H54 (cell line): ENCODE measurements at places on chromosomes 3 and 15.

GRCh38 chr3:197420115-197420514, 121.7 kb upstream of the DLG1 start:
- DNase-seq, result no peak

- DNase-seq, result no peak
These were observed 25.7 kb downstream of the AMOTL2 start for GRCh38 chr3:134348524-134348923.

- no peak for DNase-seq
These were observed 12.1 kb upstream of the LIMD1 start for GRCh38 chr3:45582430-45582829.

DNA sequence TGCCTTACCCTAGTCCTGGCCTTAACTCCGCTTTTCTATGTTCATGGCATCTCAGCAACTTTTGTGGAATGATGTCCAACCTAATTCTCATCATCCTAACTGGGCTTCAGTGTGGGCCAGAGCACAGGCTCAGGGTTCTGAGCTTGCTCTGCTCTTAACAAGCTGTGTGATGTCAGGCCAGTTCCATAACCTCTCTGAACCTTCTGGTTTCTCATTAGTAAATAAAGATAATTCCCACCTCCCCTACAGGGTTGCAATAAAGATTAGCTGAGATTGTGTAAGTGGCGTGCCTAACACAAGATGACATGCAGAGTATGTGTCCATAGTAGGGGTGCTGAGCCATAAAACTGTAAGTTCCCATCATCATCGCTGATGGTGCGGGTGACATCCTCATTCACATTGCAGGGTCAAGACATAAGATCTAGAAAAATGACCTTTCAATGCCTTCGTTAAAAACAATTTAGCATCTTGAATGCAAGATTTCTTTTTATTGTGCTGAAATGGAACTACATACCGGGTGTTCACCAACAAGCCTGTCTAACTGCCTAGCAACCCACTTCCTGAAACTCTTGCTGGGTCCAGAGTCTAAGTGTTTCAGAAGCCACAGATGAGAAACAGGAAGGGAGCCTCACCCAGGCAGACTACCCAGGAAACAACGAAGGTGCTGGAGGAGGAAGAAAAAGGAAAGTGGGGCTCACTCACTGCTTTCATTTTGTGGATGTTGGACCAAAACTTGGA, 36.2 kb downstream of the CDCP1 start:
- no peak for DNase-seq

DNA sequence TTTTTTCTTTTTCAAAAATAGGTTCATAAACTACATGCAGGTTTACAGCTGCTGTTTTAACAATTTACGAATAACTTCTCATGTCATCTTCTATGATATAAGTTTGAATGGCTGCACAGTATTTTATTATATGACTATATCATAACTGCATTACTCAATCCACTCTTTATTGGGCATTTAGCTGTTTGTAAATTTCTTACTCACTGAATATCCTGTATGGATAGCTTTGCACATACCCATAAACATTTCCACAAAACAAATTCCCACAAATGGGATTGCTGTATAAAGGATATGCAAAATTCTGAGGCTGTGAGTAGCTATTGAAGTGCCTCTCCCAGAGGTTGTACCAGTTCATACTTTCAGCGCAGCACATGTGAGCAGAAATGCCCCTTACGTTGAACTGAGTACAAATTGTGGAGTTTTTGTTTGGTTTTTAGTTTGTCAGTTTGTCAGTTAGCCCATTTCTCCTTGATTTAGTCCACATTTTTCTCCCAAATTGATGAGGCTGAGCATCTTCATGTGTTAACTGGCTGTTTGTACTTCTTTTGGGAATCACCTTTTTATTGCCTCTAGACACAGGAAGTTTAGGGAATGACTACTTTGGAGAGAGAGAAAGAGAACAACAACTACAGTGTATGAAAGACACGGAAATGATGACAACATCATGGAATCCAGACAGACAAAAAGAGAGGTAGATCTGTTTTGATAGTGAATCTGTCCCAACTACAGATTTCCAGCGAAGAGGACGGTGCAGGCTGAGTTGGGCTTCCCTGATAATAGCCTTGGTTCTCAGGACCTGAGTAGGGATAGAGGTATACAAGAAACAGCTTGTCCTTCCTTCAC, 24.8 kb downstream of the TTC23 start:
- DNase-seq, result no peak

GRCh38 chr15:92652576-92652966, 3.0 kb downstream of the FAM174B start:
- DNase-seq, result no peak

GRCh38 chr15:99369196-99369595, 117.9 kb downstream of the LRRC28 start:
- DNase-seq, result no peak

DNA sequence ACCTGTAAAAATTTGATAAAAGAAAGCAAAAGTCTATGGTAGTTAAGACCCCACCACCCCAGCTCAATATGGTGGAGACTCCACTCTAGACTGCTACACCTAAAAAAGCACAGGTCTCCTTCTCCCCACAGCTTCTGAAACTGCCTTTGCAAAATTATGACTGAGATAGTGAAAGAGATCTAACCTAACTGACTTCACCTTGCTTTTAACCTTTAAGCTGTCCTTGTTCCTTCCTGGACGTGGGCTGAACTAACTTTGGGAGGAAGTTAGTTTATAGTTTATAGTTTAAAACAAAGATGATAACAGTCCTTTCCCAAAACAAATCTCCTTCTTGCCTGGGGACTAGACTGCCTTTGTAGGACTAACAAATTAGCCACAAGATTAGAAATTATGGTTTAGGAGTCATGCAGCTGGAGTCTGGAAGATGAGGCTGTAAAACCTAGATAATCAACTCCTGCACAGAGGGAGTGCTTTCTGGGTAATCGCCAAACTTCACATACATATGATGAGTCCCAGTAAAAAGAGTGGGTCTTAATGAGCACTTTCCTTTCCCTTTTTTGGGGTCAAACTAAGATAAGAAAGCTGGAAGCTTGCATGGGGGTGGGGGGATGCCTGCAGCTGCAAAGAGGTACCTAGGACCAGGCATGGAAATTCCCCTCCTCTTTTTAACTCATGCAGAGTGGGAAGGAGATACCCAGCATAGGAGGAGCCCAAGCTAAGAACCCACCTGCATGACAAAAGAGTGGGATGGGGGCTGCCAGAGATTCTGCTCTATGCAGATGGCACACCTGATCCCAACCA, 17.5 kb downstream of the CCR8 start:
- DNase-seq, result no peak

- no peak for DNase-seq
These were observed 15.5 kb upstream of the TNFAIP8L3 start for GRCh38 chr15:51110171-51110570.

DNA sequence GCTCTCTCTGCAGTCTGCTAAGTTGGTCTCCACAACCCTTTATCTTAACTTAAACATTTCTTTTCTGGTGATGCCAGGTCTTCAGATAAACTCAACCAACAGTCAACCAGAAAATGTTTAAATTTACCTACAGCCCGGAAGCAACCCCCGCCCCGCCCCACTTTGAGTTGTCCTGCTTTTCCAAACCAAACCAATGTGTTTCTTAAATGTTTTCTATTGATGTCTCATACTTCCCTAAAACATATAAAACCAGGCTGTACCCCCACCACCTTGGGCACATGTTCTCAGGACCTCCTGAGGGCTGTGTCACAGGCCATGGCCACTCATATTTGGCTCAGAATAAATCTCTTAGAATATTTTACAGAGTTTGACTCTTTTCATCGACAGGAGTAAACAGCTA, 13.2 kb upstream of the GPR160 start:
- no peak for DNase-seq

DNA sequence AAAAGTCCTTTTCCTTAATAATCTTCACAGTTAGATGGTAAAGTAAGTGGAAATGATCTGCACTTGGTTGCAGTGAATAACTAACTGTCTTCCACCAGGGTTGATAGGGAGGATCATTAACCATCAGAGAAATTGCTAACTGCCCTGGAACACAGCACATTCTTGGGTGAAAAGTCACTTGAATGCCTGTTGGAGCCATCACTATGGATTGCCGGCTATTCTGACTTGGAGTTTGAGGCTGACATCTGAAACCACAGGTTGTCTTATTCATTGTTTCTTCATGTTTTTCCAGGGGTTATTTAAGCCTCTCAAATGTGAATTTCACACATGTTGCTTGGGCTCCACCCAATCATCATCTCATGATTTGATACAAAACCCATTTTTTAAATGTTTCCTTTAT, 901.4 kb downstream of the MCTP2 start:
- DNase-seq, result no peak

DNA sequence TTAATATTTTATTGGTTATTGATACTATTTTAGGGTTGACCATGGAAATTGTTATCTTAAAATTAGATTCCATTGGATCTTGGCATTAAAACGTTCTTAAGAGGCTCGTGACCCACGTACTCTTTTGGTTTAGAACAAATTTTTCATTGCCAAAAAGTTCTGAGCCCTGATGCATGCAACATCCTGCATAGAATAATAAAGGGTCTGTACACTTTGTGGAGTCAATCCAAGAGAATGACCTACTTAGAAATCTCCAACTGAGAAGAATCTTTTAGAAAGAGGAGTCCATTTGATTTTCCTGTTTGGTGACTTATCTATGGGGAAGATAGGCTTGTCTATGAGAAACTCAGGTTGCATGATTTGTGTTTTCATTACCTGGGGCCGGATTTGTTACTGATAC, 404.2 kb upstream of the RGMA start:
- no peak for DNase-seq

DNA sequence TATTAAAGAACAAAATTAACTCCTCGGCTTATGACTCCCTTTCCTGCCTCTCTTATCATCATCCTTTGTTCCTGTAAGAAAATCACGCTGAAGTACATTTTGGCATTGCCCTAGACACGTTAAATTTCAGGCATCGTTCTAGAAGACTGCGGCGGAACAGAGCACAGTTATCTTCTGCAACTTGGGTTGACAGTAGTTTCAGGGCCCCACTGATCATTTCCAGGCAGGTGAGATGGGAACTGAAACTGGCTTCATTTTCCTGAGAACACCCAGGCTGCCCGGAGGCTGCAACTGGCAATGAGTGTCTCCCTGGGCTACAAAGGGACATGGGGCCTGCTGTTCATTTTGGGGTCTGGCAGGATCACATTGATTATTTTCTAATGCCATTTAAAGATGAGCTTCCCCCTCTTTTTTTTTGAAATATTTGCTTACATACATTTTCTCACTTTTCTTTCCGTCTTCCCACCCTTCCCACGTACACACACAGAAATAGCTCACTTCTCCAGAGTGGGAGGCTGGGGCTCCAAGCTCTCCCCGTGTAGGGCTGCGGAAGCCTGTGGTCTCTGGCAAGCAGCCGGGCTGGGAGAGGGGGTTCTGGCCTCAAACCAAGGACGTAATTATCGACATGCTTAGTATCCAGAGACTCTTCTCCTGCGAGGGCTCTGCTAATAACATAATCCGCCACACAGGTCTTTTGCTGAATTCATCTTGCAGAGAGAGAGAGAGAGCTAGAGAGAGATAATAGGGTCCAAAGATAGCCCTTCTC, 267.4 kb downstream of the ABHD5 start:
- DNase-seq, result no peak

DNA sequence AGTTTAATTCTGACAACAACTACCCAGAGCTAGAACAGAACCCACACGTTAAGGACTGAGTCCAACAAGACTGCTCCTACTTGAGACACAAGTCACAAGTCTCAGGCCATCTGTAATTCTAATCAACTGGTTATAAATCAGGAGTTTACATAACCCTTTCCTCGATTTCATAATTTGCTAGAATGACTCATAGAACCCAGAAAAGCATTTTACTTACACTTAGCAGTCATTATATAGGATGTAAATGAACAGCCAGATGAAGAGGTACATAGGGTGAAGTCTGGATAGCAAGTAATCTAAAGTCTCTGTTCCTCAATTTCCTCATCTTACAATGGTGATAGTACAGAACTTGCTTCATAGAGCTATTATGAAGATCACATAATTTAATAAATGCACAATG, 1018.2 kb downstream of the DIPK2A start:
- DNase-seq, result no peak

GRCh38 chr3:57753016-57753415, 3.1 kb upstream of the SLMAP start:
- no peak for DNase-seq

DNA sequence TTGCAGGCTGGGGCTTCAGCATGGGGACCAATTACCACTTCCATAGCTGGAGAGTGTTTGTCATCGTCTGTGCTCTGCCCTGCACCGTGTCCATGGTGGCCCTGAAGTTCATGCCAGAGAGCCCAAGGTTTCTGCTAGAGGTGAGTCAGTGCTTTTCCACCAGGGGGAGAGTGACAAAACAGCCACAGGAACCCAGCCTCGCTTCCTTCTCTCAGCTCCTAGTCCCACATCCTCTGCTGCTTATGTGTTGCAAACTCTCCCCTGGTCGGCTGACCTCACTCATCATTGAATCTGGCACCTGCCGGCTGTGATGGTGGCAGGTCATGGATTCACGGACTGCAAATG, 158.3 kb downstream of the SV2B start:
- no peak for DNase-seq

DNA sequence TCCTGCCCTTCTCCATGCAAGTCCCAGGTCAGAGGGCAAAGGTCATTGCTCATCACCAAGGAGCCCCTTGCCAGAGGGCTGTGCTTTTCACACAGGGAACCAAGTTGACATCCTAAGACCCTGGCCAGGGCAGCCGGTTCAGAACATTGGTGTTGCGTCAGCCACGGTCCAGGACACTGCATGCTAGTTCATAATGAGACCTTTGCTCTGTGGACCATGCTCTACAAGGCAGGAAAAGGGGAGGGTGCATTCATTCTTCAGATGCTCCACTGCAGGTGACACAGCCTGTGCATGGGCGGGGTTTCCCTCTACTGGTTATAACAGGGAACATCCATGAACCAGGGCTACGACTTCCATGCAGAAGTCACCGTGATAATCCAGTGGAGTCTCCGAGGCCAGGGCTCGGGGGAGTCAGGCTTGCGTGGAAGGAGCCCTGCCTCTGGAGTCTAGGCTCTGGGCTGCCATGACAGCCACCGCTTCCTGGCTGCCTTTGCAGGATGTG, 81.6 kb downstream of the OCA2 start:
- DNase-seq, result no peak

DNA sequence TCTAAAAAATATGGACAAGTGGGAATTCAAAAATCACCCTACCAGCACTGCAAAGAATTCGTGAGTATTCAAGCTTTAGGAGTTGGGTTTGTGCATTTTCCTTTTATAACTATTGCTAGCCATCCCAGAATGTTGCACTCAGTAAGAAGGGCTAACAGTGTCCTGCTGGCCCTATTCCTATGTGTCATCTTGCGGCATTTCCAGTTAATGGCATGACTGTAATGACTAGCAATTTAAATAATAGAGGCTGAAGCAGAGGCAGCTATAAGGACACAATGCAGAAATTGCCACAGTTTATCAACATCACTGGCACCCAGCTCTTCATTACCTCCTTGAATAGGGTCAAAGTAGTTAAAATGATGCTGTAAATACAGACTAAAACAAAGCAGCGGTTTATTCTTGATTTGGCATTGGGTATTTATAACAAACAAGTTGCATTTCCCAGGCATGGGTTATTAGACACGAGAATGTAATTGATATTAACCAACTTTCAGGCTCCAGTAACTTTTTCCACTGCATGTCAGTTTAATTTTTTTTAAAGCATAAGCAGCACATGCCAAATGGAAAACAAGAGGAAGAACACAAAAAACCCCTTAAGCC, 177.6 kb downstream of the FHIT start:
- DNase-seq, result no peak
